Psoas muscle (tissue), 8 donors: ENCODE measurements at places on chromosomes 5 and 9. TPM values are rescaled to one million over a fixed set of nuclear protein-coding genes. Genes with fewer than 3 reads are reported as not detected.

- no peak for DNase-seq
Observed at GRCh38 chr9:122389195-122389594, 18.4 kb downstream of the PTGS1 start.

DNA sequence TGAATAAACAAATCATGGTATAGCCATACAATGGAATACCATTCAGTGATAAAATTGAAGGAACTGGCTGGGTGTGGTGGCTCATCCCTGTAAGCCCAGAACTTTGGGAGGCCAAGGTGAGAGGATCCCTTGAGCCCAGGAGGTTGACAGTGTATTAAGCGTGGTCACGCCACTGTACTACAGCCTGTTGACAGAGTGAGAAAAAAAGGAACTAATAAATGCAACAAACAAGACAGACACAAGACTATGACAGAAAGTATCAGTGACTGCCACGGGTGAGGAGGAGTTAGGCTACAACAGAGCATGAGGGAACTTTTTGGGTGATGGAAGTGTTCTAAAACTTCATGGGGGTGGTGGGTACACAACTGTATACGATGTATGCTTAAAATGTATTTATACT is 2.2 kb downstream of the FNIP1 start:
- DNase-seq: no peak

DNA sequence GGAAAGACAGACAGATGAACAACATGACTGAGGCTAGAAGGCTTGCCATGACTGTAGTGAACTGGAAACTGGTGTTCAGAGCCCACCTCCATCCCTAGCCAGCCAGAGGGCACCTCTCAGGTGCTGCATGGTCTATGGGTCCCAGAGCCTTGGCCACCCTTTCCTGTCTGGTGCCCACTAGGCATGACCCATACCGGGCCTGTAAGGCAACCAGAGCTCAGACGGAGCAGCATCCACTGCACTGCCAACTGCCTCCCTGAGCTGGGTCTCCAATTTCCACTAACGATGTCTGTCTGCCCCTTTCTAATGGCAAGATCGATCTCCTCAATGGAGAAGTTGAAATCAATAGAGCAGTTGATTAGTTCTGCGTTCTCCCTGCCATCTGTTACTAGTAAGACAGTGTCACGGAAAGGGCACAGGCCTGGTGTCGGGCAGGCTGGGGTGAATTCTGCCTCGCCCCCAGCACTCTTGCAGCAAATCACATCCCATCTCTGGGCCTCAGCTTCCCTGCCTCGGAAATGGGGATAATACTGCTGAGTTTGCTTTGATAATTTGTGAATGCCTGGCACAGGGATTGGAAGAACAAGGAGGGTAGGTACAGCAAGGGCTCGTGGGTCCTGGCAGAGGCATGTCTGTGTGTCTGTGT is 172.3 kb upstream of the MVB12B start:
- no peak for DNase-seq

The GARIN3 gene
- not detected for total RNA-seq

The CDH18 gene
- total RNA-seq: not detected

- DNase-seq: no peak
Observed at GRCh38 chr9:111360881-111361280, 30.9 kb upstream of the OR2K2 start.

The RMI1 gene
- total RNA-seq: 4.5 TPM

DNA sequence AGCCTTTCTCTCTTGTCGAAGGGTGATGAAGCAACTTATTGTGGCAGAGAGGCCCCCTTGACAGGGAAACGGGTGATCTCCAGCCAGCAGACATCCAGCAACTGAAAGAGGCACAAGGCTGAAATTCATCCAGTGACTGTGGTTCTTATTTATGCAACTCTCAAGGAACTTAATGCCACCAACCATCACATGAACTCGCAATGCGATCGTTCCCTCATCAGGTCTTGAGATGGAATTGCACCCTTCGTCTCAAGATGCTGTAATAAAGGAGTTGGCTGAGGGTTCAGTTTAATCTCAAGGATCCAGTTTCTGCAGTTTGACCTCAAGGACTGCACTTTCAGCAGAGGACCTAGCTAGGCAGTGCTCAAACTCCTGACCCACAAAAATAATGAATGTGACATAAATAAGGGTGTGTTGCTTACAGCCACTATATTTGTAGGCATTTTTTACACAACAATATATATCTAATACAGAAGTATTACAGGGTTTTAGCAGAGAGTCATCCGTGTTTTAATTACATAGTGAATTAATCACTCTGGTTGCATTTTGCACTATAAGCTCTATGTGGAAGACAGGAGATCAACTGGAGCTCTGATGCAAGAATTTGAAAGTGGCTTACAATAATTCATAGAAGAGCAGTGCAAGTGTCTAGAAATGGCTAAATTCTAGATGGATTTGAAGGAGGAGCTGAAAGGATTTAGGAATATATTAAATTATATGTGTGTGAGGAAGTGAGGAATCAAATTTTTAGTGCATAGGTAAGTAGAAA is 957.8 kb upstream of the CTNND2 start:
- no peak for DNase-seq

The MEIKIN gene
- total RNA-seq: not detected

The FOXI1 gene
- total RNA-seq: not detected

DNA sequence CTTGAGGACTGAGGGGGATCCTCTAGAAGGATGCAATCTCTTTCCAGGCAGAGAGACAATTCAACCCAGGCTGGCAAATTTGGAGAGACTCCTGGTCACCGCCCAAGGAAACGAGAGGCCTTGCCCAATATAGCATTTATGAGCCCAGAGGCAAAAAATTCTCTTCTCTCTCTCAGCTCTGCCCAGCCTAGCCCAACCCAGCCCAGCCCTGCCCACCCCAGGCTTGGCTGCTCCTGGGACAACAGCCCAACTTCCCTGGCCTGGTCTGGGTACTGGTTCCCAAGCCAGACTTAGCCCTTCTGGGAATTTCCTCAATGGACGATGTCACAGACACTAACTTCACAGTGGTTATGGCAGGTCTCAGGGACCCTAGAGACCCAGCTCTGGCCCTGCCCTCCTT is 116.5 kb downstream of the PSD2 start:
- no peak for DNase-seq

GRCh38 chr5:103224894-103225246 is 33.7 kb upstream of the MACIR start:
- no peak for DNase-seq

The S1PR3 gene
- 5.1 TPM for total RNA-seq

- DNase-seq: no peak
Observed at GRCh38 chr5:1952021-1952420, 69.3 kb upstream of the IRX4 start.

The SLIT3 gene
- 5.9 TPM for total RNA-seq

- no peak for DNase-seq
Observed at GRCh38 chr9:95570646-95571045, 53.9 kb upstream of the PTCH1 start.
